ENCODE measurements at places on chromosomes 2 and 18.

DNA sequence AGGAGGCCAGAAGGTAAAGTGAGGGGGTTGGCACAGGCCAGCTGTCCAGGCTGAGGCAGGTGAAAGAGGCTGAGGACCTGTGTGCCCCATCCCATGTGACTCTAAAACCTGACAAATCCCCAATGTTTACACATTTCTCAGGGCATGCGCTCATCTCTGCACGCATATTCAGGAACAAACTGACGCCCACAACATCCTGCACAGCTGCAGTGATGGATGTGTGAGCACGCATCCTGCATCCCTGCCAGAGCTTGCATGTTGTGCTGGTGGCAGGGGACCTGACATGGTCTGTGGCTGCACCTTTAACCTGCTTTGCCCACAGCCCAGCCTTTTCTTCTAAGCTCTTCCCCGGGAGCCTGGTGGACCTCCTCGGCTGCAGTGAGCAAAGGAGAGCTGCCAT is 83.1 kb downstream of the FBXO15 start:
- no peak for DNase-seq

DNA sequence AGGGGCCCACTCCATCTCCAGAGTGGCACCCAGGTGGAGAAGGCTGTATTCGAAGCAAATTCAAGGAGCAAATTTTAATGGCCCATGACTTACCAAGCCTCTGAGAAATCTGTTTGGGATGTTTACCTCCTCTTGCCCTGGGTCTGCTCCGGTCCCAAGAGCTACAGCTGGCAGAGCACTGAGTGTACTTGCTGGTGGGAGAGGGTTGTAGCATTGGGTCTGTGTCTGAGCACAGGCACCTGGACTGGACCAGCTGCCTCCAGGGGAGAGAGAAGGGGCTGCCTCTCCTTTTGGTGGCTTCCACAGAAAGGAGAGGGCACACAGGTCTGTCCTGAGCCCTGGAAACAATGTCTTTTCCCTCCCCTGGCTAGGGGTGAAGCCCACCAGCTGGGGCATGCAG is 9.8 kb downstream of the EN1 start:
- DNase-seq = no peak

GRCh38 chr2:23359631-23360567 is 25.1 kb upstream of the KLHL29 start:
- DNase-seq = no peak

GRCh38 chr2:27871802-27872201 is 18.4 kb downstream of the RBKS start:
- no peak for DNase-seq

GRCh38 chr2:10289891-10290290 is 12.8 kb upstream of the HPCAL1 start:
- DNase-seq = peak; percentile 83

- DNase-seq = peak; percentile 37
These were observed 46.6 kb upstream of the AMMECR1L start for GRCh38 chr2:127932199-127932876.

GRCh38 chr2:47155091-47155876 is at the start of gene STPG4:
STPG4 (minus strand) TSS chr2:47155308; CDS start chr2:47155251, 57 bp downstream.
- DNase-seq = no peak

DNA sequence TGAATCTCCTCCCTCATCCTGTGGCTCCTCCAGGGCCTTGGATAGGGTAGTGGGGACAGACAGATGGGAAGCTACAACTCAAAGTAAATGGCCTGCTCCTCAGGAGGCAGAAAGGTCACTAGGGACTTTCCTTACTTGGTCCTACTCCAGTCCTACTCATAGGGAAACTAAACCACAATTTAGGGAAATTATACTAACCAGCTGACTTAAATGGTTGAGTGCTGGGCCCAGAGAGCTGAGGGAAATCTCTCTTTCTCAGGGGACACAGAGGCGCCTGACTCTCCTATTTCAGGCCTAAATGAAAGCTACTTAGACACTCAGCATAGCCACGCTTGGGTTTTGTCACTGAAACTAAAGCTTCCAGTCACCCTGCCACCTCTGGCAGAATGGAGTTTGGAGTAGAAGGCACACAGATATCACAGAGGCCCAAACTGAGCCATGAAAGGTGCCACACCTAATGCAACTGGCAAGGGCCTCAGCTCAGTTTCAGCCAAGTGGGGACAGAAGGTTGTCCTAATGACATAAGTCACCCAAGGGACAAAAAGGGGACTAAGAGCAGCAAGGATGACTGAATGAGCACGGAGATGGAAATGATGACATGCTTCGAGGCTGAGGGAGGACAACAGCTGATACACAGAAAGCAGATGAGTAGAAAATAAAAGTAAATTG is 24.0 kb downstream of the CERKL start:
- DNase-seq = no peak

DNA sequence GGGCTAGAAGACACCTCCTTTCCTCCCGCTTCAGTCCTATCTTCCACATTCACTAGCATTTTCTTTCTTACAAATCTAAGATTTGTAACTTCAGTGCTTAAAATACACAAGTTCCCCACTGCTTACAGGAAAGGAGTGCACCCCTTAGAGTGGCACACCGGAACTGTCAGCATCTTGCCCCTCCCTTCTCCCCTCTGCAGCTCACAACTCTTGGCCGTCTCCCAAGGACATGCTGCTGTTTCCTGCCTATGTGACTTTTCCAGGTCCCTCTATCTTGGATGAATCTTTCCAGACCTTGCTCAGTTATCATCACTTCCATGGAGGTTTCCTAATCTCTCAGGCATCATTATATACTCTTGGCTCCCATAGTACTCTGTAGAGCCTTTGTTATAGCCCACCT is 334.8 kb downstream of the CELF4 start:
- no peak for DNase-seq

DNA sequence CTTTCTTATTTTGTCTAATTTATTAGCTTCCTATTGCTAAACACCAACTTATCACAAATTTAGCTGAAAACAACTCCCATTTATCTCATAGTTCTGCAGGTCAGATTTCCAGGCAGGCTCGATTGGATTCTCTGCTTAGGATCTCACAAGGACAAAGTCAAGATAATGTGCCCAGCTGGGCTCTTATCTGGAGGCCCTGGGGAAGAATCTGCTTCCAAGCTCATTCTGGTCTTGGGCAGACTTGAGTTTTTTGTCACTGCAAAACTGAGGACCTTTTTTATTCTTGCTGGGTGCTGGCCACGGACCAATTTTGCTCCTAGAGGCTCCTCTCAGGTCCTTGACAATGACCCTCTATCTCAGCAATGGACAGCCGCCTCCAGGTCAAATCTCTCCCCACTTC is 215.5 kb downstream of the TRIB2 start:
- DNase-seq = no peak

DNA sequence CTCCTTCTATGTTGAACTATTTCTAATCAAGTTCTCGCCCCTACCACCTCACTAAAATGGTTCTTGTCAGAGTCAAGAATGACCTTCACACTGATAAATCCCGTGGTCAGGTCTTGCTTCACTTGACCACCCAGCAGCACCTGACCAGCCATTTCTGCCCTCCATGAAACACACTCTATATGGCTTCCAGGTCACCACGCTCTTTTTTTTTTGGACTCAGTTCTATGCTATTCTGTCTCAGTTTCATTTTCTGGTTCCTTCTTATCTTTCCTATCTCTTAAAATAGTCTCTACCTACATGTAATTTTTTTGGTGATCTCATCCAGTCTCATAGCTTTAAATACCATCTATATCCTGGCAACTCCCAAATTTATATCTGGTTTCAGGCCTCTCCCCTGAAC is 11.4 kb downstream of the EIF2AK3 start:
- DNase-seq = no peak

DNA sequence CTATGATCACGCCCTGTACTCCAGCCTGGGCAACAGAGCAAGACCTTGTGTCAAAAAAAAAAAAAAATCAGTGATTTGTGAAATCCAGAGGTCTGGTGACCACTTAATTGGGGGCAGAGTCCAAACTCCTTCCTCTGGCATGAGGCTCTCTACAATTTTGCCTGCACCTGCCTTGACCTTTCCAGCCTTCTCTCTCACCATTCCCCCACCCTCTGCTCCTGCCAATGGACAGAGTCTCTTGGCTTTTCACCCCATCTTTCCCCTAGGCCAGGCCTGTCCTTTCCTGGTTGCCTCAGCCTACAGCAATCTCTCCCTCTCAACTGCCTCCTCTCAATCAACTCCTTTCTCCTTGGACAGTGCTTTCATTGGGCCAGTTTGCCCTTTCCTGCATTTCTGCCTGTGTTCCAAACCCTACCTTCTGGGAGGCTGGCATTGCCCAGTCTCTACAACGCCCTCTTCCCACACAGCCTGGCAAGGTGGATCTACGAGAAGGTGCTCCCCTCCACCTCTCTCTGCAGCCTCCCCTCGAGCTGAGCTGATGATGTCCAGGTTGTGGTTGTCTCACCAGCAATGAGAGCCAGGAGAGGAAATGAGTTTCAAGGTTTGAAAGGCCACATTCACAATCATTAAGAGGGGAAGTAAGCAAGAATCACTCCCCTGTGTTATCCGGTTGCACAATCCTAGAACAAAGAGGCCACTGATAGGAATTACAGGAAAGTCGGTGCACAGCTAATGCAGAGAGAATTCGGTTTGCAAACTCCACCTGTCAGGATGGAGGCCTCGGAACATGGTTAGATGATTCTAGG is 39.5 kb upstream of the NPAS2 start:
- DNase-seq = peak; percentile 94

- no peak for DNase-seq
These were observed 41.1 kb downstream of the STK17B start for GRCh38 chr2:196130039-196130825.

- DNase-seq = no peak
These were observed 36.2 kb downstream of the MAL start for GRCh38 chr2:95061601-95062183.

DNA sequence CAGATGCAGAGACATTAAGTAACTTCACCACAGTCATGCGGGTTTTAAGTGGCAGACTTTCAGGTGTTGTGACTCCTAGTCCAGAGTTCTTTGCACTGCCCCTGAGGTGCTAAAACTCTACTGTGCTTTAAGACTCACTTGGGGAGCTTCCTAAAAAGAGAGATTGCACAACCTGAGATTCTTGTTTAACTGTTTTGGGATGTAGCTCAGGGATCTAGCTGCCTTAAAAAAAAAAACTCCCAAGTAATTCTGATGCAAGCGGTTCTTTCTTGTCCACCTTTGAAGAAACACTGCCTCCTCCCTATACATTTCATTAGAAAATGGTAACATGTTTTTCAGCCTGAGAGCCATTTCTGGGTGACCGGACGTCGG is 13.0 kb downstream of the IL37 start:
- DNase-seq = no peak
